ENCODE measurements at places on chromosomes 3 and 15.

- peak; percentile 51 for DNase-seq
These were observed 9.4 kb upstream of the COPG1 start for GRCh38 chr3:129239991-129240390.

GRCh38 chr3:129593595-129594339 lies 12.7 kb downstream of the PLXND1 start:
- DNase-seq = peak; percentile 92

DNA sequence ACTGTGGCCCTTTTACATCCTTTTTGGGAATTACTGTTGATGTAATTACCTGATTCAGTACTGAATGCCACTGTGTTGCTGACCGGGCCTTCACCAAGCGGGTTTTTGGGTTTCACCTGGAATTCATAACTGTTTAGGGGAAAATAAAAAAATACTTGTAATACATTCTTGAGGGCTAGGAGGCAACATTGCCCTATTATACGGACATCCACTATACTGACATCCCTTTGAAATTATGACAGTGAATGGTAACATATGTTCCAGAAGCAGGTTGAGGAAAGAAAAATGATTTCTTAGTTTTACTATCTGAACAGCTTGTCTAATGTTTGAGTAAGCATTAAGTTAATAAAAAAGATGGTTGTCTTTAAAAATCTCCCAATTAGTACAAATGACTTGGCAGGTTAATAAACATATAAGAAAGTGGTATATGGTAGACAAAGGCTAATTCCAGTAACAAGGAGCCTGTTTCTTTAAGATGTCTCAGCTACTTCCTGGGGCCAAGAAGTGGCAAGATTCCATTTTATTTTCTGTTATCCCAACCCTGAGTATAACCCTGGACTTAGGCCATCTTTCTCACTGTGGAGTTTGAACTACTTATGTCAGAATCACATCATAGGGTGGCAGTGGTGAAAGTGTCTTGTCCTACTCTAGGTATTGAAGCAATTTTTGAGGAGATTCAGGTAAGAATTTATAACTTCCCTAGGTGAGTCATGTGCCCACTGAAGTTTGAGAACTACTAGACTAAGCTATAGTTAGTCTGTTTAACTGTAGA lies 45.5 kb downstream of the TFG start:
- DNase-seq = no peak

- DNase-seq = peak; percentile 82
These were observed 10.6 kb downstream of the ARPP19 start for GRCh38 chr15:52558196-52558595.

DNA sequence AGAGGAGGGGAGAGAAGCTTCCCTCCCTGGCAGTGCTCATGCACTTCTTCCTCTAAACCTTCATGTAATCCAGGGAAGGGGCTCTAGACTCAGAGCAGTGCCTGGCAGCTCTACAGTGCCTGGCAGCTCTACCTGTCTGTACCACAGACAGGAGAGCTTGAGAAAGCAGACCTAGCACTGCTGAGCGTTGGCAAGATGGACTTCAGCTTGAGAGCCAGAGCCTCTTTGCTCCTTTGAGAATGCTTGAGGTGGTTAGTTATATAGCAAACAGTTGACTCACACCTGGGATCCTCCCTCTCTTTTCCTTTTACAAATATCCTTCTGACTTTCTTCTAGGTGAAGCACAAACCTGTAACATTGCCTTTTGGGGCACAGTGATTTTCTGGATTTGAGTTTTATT lies 20.9 kb downstream of the FBXO22 start:
- no peak for DNase-seq

- DNase-seq = no peak
These were observed 482.5 kb downstream of the FOXP1 start for GRCh38 chr3:71101014-71101413.
